ENCODE measurements at places on chromosomes 13 and 19. TPM values are rescaled to one million over a fixed set of nuclear protein-coding genes. Genes with fewer than 3 reads are reported as not detected.

The CCDC70 gene
- not detected for total RNA-seq

The TICAM1 gene
- 27.5 TPM for total RNA-seq

DNA sequence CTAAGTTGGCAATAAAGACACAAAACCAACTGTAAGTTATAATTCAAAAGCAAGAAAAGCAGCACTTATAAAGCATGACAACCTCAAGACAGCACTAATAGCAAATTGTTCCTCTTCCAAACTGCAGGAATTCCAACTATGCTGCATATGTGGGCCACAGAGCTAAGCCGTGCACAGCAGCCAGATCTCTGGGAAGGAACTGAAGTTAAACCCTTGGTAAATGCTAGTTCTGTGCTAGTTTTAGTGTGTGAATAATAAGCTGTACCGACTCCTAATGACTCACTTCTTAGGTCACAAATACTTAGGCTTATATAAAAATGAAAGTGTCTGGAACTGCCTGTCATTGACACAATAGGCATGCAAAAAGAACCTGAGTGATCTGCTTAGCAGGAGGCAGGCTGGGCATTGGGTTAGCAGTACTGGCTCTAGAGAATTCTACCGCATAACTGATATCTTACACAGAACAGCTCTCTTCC, 21.2 kb upstream of the GTF3A start:
- DNase-seq, result no peak

- DNase-seq, result no peak
These were observed 21.0 kb downstream of the STARD13 start for GRCh38 chr13:33264620-33264978.

DNA sequence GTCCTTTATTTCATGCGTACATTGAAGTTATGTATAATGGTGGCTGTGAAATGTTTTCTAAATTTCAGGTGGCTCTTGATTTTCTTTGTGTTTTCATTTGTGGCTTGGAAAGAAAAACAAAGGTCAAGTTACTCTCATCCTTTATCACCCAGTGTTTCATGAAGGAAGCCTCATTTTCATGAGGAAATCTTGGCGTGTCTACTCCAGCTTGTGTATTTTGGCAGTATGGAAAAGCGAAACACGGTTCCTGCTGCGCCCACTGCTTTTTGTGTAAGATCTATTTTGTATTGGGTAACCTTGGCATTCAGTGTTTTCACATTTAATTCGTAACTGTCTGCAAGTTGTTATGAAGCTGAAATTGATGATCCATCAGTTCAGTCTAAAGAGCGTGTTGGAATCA, 147.0 kb upstream of the RNF113B start:
- no peak for DNase-seq

GRCh38 chr19:54449701-54450069, 686 bp downstream of the LENG8 start:
- no peak for DNase-seq

GRCh38 chr13:24076109-24076508, 84.4 kb upstream of the SPATA13 start:
- no peak for DNase-seq

DNA sequence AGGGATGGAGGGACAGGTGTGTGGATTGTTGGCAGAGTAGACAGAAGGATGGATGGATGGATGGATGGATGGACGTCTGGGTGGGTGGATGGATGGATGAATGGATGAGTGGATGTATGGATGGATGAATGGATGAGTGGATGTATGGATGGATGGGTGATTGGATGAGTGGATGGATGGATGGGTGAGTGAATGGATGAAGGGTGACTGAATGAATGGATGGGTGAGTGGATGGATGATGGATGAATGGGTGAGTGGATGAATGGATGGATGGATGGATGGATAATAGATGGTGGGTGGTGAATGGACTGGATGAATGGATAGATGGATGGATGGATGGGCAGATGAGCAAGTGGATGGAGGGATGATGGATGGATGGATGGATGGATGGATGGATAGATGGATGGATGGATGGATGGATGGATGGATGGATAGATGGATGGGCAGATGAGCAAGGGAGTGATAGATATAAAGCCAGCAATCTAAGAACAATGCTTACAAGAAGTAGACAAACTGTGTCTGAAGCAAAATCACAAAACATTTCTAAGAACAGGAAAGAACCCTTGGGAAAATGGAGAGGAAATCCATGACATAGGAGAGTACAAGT, 65.2 kb downstream of the INSR start:
- DNase-seq, result no peak

GRCh38 chr19:39874404-39874803, 28.2 kb upstream of the FBL start:
- no peak for DNase-seq
